ENCODE measurements at places on chromosomes 13 and 19.

DNA sequence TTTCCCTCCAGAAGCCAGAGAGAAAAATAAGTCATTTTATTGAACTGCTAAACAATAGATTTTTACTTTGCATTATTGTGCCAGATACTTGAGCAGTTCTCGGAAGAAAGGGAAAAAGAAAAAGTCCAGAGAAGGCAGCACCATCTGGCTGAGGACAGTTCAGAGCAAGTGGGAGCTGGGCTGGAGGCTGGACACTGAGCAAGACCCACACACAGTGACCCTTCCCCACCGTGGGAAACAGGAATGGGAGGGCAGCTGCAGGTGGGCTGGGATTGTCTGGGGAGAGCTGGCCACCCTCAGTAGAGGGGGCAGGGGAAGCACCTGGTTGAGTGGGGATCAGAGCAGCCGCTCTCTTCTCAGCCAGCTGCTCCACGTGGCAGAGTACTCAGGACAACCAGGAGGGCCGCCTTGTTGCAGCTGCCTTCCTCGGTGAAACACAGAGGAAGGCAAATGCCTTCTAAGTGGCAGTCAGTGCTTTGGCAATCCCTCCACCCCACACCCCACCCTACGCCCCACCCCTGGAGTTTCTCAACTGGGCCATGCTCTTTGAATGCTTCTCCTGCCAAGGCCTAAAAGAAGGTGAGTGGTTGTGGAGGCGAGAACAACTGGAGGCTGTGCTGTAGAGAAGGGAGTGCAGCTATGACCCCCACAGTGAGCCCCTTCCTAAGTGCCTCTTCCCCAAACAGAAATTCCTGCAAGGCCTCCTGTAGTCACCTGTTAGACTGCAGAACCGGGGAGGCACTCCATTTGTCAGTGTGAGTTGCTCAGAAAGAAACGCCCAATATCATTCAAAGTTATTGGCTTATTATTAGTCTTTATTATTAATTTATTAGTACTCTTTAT is 179.3 kb downstream of the ZIC5 start:
- no peak for DNase-seq

DNA sequence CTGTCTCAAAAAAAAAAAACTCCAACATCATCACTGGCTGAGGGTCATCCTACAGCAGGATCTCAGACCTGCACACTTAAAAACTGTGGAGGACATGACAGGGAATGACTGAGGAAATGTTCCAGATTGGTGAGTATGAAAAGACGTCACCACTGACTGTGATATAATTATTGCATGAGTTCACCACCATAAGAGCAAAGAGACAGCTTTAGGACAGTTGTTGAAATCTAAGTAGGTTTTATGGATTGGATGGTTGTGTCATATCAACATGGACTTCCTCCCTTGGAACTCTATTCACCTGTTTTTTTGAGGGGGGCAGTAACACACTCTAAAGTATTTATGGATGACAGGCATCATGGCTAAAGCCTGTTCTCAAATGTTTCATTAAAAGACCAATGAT is 31.5 kb downstream of the KLF12 start:
- no peak for DNase-seq

GRCh38 chr13:110639935-110640334 is 24.6 kb downstream of the NAXD start:
- DNase-seq, result no peak

DNA sequence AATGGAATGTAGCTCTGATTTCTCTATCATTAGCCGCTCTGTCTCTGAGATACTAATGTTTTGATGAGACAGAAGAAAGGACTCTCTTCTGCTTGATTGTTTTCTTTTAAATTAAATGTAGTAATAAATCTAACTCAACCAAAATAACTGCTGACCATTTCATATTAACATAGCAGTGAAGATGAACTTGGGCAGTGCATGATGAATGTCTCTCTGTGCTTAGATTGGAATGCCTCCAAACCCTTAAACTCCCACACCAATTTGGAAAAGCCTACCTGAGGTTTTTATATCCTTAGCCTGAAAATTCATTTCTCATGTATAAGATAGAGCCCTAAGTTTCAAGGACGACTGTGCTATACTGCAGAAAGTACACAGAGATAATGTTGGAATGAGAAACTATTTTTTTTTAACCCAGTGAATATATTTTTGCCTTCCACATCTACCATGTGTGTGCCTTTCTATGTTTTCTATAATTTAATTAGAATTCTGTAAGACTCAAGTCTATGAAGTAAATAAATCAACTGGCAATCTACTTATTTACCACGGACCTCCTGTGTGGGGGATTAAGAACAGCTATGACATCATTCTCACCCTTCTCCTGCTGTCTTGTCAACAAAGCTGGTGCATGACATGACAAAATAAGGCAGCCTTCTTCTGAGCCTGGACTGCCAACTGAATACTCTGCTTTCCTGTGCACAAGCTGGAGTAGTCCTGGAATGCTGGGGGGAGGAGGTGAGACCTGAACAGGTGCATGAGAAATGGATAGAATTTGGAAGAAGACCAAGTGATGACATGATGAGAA is 155.5 kb downstream of the FGF9 start:
- DNase-seq, result no peak

GRCh38 chr13:26653310-26653709 is 95.8 kb downstream of the WASF3 start:
- DNase-seq, result no peak
